Uterus (tissue), 4 donors: ENCODE measurements at places on chromosomes 2 and 18. TPM values are rescaled to one million over a fixed set of nuclear protein-coding genes. Genes with fewer than 3 reads are reported as not detected.

DNA sequence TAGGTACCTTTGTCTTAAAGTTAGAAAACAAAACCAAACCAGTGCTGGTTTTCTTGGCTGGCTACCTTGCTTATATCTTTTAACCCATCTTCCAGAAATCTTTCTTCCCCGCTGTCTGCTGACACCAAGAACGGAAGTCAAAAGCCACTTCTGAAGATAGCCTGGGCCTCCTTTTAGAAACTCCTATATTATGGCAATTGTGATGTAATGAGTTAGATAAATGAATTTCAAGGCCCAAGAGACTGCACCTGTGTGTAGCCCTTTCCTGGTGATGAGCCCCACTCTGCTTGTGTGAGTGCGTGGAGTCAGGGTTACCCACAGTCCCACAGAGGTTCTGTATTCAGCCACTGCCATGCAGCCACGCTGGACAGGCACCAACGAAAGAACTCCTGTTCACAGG lies 60.7 kb downstream of the ARMC9 start:
- DNase-seq = no peak

GRCh38 chr18:61954096-61954746 lies 61.4 kb upstream of the RNF152 start:
- DNase-seq = no peak

GRCh38 chr2:174124181-174124580 lies 124.2 kb downstream of the OLA1 start:
- DNase-seq = no peak

DNA sequence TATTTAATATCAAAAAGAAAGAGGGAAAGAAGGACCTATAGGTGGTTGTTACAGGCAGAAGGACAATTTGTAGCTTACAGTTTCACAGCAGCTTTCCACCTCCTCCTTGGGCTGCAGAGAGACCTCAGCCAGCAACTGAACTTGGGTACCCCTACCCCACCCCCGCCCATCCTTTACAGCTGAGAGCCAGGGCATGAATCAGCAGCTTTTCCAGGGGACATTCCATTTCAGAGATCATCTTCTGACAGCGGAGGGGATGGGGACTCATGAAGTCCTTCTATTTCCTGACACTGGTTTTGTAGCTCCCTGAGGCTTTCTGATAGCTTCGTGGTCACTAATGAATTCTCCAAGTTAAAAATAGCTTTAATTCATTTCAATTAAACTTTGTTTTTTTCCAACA lies 96.4 kb downstream of the ITGB1BP1 start:
- DNase-seq = no peak

- DNase-seq = no peak
Measured at GRCh38 chr2:230972046-230972445, 23.9 kb upstream of the SPATA3 start.

DNA sequence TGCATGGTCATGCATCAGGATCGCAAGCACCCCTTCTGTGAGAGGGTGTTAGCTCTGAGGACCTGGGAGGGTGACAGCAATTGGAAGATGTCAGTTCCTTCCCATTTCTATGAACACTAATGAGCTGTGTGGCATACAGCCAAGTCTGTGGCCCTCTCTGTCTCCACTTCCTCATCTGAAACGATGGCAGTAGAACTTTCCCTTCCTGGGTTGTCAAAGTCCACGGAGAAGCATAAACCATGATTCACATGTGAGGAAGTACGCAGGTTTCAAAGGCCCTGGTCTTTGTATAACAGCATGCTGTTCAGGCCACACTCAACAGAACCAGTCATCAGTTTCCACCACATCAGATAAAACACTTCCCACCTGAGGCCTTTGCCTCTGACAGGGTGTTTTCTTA lies 167.4 kb upstream of the RAB6C start:
- DNase-seq = no peak

DNA sequence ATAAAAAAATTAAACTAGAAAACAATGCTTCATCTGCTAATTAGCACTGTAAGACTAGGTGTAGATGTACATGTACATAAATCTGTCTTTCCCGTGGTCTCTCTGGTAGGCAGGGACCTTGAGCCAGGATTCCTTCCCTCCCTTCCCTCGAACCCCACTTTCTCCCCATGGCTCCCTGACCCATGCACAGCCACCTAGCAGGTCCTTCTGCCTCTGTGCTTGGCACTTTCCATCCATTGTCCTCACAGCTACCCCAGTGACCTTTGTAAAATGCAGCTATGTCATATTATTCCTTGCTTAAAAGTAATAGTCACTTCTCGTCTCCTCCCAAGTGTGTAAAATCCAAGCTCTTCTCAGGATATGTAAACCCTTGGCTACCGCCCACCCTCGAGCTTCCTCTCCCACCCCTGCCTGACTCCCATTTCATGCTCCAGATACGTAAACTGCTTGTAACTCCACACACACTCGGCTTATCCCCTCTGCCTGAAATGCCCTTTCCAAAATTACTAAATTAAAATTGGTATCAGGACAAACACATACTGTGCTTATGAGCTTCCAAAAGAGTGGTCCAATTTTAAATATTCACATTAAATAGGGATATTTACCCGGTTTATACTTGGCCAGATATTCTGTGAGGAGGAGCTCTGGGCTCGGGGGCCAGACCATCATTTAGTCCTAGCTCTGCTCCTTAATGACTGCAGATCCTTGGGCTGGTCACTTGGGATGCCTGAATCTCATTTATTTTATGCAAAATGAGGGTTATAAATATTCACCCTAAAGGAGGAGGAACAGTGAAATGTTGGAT lies 54.0 kb upstream of the RALBP1 start:
- no peak for DNase-seq

DNA sequence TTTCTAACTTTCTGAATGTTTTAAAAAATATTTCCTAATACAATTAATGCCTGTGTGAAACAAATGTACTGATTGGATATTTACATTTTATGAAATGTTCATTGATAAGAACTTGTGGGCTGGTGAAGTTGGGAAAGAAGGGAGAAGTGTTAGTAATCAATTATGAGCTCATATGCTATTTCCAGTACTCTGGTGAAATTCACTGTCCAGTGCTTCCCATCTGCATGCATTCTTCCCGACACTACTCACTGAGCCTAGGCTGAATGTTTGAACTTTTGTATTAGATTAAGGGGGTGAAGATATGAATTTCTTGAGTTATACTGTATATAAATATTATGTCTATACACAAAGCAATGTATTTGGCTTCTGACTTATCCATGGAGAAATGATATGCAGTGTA lies 36.0 kb downstream of the SKA1 start:
- no peak for DNase-seq

GRCh38 chr2:71544919-71545571 lies 91.7 kb downstream of the DYSF start:
- no peak for DNase-seq

DNA sequence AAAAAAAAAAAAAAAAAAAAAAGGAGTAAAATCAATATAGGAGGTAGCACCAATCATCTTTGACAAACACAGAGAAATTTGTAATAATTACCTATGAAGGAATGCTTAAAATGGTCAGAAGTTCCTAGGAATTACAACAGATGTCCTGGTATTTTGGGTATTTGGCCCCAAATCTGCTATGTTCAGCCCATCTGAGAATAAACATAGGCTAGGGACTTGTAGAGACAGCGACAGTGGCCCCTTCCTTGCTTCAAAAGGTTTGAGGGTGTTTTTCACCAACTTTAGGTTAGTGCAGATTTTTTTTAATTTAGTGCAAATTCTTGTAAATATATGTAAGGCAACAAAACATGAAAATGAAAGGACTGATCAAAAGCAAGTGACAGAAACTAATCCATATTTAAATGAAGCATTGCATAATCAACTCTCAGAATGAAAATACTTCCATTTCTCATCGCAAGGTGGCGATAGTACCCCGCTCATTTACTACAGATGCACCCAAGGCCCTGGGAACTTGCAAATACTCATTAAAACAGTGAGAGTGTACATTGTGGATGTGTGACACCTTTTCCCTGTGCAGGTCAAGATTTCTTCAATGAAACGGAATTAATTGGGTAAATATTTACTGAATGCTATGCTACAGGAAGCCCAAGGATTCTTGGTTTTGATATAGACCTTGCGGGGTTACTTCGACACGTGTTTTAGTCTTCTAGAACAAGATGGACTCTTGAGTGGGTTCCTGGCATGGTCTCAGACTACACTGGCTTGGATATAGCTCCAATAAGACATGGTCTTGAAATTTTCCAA lies 44.6 kb downstream of the FAM124B start:
- DNase-seq = peak; percentile 27

GRCh38 chr2:129175051-129175450 lies 804.4 kb upstream of the RAB6C start:
- DNase-seq = no peak

DNA sequence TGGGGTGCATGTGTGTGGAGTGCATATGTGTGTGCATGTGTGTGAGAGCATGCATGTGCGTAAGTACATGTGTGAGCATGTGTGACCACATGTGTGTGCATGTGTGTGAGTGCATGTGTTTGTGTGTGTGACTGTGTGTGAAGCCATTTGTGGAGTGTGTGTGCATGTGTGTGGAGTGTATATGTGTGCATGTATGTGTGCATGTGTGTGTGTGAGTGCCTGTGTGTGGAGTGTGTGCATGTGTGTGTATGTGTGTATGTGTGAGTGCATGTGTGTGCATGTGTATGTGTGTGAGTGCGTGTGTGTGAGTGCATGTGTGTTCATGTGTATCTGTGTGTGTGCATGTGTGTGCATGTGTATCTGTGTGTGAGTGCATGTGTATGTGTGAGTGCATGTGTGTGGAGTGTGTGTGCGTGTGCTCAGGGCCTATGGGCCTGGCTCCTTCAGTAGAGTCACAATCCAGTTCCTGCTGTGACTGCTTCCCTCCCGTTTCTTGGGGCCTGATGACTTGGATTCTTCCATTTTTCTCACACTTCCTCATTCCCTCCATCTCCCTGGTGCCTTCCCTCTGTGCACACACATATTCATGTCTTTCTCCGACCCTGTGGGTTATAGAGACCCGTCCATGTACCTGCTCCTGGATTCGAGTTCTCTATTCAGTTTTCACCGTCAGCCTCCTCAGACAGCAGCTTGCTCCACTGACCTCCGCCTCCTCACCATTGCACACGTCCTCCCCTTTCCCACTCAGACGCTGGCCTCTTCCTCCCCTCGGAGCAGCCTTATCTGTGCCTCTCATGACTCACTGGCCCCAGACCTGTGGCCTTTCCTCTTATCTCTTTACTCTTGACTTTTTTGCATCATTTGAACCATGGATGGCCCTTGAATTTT lies 25.2 kb downstream of the TOGARAM2 start:
- no peak for DNase-seq

CSRNP3 gene
- 5.9 TPM for total RNA-seq

SGPP2 gene
- not detected for total RNA-seq
